ENCODE measurements at places on chromosomes 3 and 15.

DNA sequence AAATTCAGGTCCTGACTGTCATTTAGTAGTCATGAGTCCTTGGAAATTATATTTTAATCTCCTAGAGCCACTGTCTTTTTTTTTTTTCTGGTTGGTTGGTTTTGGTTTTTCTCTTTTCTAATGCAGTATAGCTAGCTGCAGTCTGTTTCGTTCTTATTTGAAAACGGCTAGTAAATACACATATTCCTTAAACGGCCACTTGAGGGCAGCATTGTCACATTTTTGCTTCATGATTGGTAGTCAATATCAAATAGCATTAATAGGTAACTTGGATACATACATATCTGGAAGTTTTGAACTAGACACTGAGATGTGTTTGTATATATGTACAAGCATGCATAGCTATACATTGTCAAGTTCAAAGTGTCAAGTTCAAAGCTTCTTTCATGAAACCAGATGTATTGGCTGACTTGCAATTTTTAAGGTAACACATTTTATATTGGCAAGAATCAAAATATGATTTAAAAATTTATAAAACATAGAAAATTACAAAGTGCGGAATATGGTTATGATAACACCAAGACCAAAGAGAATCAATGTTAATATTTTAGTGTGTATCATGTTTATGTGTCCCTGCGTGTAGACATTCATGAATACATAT is 22.5 kb downstream of the GABRA5 start:
- DNase-seq: peak; percentile 26

GRCh38 chr3:72641684-72642083 is 206.6 kb downstream of the SHQ1 start:
- no peak for DNase-seq

GRCh38 chr15:67170143-67170925 is 84.1 kb downstream of the AAGAB start:
- no peak for DNase-seq

- no peak for DNase-seq
Measured at GRCh38 chr3:33139996-33140395, 26.2 kb downstream of the CRTAP start.

- DNase-seq: no peak
Measured at GRCh38 chr3:170751899-170752293, 118.1 kb downstream of the RPL22L1 start.

DNA sequence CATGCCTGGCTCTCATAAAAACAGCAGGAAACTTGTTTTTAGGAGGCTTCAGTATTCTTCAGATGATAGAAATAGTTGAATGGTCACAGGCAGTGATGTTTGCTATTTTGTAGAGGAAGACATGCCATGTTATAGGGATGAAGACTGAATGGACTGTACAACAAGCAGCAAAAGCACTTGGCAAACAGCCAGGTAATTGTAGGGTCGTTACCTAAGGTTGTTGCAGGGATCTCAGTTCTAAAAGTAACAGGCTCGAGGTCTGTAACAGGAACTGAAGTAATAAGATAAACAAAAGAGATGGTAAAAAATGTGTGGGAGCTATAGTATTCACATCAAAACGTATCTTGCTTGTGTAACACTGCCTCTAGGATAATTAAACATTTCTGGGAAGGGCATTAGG is 116.3 kb downstream of the TFG start:
- peak; percentile 24 for DNase-seq

GRCh38 chr15:41423979-41424659 is 7.2 kb downstream of the RTF1 start:
- DNase-seq: no peak

- no peak for DNase-seq
Measured at GRCh38 chr3:12455740-12456139, 28.5 kb upstream of the TSEN2 start.

- DNase-seq: no peak
Measured at GRCh38 chr3:4351164-4351855, 48.1 kb downstream of the SETMAR start.

DNA sequence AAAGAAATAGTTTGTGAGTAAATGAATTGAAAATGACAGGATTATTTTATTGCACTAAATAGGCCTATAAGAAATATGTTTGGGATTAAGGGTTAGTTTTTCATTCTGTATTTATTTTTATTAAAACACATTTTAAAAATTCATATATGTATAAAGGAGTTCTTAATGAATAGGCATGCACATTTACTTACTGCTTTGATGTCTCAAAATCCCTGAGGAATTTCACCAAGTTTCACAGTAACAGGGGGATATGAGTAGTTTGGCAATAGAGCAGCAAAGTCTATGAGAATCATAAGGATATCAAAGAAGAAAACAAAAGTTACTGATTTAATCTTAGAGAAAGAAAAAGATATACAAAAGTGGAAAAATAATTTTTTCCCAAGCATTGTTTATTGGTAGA is 411.7 kb downstream of the NAALADL2 start:
- no peak for DNase-seq

DNA sequence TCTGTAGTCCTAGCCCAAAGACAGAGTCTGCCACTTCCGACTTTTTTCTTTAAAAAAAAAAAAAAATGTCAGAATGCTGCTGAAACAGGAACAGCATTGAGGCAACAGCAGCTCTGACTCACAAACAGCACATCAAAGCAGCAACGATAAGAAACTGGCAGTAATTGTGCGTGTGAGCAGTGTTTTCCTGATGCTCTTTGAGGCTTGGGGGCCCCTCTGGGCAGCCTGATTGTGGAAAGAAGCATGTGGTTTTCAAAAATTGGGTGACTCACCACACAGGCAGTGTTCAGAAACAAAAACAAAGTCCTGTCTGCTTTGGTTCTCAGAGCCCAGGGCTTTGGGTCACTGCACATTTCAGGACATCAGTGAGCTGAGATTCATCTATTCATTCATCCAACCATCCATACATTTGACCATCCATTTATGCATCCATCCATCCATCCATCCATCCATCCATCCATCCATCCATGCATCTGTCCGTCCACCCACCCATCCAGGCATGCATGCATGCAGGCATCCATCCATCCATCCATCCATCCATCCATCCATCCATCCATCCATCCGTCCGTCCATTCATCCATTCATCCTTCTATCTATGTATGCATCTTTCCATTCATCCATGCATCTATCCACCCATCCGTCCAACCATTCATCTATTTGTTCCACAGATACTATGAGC is 308.4 kb downstream of the RPLP1 start:
- DNase-seq: no peak
